Neural progenitor cell (in vitro differentiated cells): ENCODE measurements at places on chromosomes 1 and 21.

- no peak for DNase-seq
Observed at GRCh38 chr1:199546323-199546722, 481.2 kb upstream of the NR5A2 start.

DNA sequence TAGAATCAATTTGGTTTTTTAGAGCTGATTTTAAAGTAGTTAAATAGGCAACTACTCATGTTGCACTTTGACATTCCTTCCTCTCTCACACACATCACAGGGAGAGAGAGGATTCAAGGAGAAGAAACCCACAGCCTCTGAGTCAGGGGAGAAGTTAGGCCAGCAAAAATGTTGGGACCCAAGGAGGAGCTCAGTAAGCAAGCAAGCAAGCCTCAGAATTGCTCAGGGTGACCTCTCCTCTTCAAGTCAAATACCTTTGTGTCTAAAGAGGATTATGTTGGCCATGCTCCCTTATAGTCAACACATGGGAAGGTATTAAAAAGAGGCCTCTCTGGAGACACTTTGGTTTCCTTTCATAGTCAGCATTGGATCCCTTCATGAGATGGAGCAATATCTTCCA, 80.5 kb upstream of the WARS2 start:
- DNase-seq: no peak

GRCh38 chr1:226967665-226968064, 27.6 kb downstream of the COQ8A start:
- DNase-seq: no peak

DNA sequence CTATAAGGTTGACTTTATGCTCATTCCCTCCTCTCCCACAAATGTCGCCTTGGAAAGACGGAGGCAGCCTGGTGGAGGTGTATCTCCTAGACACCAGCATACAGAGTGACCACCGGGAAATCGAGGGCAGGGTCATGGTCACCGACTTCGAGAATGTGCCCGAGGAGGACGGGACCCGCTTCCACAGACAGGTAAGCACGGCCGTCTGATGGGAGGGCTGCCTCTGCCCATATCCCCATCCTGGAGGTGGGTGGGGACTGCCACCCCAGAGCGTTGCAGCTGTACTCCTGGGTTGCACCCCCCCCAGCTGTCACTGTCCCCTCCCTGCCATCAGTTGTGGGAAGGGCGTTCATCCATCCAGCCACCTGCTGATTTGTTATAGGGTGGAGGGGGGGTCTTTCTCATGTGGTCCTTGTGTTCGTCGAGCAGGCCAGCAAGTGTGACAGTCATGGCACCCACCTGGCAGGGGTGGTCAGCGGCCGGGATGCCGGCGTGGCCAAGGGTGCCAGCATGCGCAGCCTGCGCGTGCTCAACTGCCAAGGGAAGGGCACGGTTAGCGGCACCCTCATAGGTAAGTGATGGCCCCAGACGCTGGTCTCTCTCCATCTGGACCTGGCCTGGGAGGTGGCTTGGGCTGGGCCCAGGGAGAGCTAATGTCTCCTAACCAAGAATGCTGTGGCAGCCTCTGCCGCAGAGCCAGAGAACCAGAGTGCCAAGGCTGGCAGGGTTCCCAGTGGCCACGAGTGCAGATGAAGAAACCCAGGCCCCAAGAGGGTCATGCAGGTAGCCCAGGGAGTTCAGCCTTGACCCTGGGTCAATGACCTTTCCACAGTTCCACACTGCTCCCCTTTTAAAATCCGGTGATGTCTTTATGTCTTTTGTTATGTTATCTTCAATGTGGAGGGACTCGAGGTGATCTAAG, 13.1 kb downstream of the PCSK9 start:
- no peak for DNase-seq

DNA sequence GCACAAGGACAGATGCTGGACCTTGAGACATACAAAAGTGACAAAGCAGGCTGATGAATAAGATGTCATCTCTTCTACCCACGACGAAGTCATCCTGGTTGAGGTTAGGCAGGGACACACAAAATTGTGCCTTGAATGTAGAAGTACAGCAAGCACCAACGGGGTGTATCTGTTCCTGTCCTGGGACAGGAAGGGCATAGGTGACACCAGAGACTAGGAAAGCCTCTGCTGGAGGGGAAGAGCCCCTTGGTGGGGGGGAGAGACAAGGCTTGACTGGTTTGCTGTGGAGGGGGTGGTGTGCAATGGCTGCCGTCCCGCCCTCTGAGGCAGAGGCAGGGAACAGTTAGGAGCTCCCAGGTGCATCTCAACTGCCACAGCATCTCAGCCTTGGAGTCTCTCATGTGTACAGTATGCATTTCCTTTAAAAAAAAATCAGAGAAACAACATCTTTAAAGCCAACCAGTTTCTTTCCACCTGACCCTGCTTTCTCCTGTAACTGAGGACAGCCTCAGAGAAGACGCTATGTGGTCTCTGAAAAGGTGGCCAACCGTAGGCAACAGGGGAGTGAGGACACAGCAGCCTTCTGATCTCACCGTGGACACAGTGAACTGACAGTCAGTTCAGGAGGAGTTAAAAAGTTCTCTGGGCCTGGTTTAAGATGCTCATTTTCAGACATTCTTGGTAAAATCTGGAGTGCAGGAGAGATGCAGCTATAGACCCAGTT, 17.7 kb upstream of the GFI1 start:
- no peak for DNase-seq

DNA sequence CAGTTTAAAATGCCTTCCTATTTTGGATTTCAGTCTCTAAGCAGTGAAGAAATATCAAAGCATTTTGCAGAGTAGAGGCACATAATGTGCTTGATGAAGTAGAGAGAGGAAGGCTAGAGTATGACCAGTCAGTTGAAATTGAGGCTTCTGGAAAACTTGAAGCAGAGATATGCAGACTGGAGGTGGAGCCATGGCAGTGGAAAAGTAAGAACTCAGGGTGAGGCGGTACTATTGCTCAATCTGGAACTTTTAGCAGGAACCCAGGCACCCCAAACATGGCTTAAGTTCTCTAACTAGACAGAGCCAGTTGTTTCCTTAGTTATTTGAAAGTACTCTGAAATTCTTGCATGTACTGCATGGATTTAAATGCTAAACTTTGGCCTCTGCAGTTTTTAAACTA, 288.6 kb downstream of the HHAT start:
- DNase-seq: no peak

DNA sequence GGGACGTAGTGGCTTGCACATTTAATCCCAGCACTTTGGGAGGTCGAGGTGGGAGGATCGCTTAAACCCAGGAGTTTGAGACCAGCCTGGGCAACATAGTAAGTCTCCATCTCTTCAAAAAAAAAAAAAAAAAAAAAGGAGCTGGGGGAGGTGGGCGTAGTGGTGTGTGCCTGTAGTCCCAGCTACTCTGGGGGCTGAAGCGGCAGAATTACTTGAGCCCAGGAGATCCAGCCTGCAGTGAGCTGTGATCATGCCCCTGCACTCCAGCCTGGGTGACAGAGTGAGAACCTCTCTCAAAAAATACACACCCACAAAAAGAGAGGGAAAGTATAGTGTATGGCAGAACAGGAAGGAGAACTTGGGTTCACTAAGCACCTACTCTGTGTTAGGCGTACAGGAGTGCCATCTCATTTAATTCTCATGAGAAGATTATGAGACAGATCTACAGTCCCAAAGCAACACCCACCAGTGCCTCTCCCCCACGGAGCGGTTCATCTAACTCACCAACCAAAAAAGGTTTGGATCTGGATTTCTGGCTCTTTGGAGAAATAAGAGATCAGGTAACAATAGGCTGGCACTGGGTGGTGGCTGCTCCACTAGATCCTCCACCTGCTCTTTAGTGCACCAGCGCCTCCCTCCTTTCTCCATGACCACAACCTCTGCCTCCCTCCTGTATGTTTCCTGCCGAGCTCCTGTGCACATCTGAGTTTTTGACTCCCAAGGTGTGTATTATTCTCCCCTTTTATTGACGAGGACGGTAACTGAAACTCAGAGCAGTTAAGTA, 1.4 kb upstream of the TRAF5 start:
- DNase-seq: no peak

DNA sequence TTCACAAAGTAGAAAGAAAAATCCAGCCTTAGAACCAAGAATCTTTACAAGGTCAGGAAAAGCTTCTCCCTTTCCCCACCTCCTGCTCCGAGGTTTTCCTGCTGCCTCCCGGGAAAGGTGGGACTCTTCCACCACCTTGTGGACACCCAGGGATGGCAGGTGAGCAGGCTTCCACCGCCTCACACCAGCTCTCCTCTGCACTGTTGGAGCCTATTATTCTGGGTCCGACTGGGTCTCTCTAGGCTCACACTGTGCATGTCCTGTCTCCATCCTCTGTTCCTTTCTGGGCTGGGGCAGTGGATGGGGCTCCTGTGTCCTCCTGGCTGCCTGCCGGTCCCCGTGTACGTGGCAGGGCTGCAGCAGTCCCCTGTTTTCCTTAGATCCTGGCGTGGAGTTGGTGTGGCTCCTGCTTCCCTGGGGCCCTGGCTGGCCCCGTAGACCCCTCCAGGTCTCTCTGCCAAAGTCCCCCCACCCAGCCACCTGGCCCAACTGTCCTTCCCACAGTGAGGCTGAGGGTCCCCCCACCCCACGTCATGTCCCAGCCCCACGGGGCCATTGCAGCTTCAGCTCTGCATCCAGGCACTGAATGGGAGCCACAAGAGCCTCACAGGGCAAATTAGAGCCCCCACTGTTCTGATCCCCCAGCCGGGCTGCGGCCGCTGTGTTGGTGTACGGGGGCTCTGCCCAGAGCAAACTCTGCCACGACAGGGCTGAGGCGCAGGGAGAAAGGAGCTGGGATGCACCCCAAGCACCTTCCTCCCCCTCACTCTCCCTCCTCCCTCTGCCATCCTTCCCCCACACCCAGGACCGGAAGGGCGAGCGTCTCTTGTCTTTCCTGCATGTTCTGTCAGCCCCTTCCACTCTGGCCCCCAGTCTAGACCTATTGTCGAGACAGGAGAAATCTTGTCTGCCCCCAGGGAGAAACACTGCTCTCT, 3.3 kb upstream of the SLC45A1 start:
- DNase-seq: peak; percentile 90
